Stimulated activated CD8-positive, alpha-beta memory T cell treated with anti-CD3 and anti-CD28 coated beads, Interleukin-7, amount 100 ng/mL, for 1 hour (primary cell): ENCODE measurements at places on chromosomes 1 and 21.

- DNase-seq, result no peak
These were observed 1098.2 kb downstream of the MRPL39 start for GRCh38 chr21:24509131-24509530.

DNA sequence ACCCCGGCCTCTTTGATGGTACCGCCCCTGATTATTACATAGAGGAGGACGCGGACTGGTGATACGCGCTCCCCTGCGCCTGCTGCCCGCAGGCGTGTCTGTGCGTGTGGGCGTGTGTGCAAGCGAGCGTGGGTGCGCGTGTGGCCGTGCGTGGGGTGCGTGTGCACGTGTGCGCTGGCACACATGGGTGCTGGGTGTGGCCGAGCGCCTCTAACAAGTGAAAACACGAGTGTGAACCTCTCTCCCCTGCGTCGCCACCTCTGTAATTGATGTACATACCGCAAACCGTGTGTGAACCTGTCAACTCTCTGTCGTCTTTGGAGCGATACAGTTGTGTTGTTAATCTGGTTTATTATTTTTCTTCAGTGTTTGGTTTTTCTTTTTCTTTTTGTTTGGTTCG lies 87.8 kb upstream of the TMEM51 start:
- DNase-seq, result no peak

- no peak for DNase-seq
These were observed 55.5 kb upstream of the DNAJC6 start for GRCh38 chr1:65253800-65254319.

DNA sequence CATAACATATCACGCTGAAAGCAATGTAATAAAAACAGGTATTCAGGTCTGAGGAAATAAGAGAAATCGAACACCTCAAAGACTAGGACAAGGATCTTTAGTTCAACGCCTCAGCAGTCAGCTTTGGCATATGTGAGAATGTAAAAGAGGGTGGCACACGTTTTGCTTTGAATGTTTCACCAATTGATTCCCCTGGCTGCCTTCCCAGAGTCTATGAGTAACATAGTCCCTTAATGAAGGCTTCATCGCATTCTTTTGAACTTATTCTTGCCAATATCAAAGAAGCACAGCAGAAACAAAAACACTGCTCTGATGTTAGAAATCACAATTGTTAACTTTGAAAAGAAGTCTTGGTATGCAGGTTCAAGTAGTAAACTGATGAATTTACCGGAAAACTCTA lies 764.8 kb downstream of the ADGRL2 start:
- no peak for DNase-seq

- no peak for DNase-seq
These were observed 53.4 kb downstream of the UCHL5 start for GRCh38 chr1:193005785-193006184.

- no peak for DNase-seq
These were observed 49.9 kb downstream of the CBS start for GRCh38 chr21:43025636-43026180.

- no peak for DNase-seq
These were observed 25.1 kb downstream of the WDR64 start for GRCh38 chr1:241677201-241677600.

DNA sequence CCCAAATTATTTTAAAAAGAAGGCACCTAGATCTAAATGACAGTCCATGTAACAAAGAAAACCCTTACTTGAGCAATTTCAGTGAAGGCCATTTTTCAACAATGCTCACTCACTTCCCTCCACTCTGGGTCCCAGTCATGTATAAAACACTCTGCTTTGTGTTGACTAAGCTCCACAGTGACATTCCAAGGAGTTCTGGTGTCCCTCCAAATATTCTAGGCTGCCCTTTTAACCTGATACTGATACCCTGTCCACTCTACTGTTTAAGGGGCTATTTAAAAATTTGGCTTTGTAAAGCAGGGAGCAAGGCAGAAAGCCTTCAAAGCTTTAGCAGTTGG lies 73.6 kb downstream of the GNG12 start:
- no peak for DNase-seq

DNA sequence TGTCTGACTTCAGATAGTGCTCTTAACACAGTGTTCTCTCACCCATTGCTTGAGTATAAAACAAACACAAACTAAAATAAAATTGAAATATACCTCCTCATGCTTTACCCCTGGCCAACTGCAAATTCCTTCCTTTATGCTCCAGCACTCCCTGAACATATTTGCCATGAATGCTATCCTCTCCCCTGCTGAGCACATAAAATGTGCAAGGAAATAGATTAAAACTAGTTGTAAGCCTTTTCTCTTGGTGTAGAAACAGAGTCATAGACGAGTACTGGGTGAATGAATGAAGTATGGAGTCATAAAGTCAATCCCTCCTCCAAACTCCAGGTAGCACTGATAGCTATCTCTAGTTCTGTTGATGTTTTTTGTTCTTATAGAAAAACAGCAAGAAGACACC lies 2.6 kb downstream of the GPR161 start:
- DNase-seq, result no peak

- DNase-seq, result no peak
These were observed 21.5 kb downstream of the CLSPN start for GRCh38 chr1:35748326-35748725.

DNA sequence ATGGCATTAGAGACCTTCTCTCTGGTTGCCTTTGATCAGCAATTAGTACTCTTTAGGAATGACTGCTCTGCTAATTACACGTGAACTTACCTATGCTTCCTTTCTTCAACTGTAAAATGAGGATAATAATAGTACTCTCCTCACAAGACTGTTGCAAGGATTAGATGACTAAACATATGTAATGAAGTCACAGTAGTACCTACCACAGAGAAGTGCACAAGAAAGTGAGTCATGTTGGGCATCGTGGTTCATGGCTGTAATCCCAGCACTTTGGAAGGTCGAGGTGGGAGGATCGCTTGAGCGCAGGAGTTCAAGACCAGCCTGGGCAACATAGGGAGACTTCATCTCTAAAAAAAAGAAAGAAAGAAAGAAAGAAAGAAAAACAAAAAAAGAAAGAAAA lies 68.1 kb upstream of the AK4 start:
- DNase-seq, result no peak

DNA sequence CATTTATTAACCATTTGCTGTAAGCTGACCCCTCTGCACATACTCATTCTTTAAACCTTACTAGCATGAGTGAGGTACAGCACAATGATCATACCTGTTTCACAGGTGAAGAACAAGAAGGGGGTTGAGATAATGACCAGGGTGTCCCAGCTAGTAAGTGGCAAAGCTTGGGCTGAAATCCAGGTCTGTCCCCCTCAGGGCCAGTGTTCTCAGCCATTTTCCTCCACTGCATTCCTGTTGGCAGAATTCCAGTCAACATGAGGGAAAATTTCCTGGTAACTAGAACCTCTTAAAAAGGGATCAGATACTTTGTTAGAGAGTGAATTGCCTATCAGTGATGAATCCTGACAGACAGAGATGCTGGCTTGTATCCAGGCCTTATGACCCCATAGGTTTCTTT lies 48.1 kb downstream of the SPATA46 start:
- no peak for DNase-seq

GRCh38 chr1:197151185-197151584 lies 4.7 kb upstream of the ASPM start:
- DNase-seq, result no peak

- no peak for DNase-seq
These were observed 68.3 kb upstream of the ARHGAP29 start for GRCh38 chr1:94305704-94306103.

- no peak for DNase-seq
These were observed 146.9 kb downstream of the RHOU start for GRCh38 chr1:228882041-228882770.

DNA sequence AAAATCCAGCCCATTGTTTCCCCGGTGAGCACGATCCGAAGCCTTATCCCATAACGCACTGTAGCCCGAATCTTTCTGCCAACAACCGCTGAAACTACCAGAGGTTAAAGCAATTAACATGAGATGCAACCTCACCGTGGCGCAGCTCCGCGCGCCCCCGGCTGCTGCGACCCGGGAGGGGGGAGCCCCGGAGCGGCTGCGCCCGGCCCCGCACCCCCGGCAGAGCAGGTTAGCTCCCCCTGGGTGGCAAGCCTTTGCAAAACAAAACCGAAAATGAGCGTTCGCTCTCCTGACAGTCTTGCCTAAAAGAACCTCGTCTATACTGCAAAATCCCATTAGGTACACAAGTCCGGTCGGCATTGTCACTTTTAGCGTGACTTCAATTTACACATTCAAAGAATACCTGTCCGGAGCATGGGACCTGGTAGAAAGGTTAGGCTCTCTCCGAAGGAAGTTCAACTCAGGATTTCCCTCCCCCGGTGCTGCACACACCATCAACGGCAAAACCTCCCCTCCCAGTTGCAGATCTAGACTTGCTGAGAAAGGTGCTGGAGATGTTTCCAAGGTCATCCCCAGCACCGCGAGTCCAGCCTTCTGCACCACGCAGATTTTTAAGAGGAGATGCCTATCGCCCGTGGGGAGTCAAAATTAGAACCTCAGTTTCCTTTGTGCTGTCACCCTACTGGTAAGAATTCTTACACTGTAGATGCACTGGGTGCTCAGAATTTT lies 107.5 kb downstream of the ZNF281 start:
- DNase-seq, result peak; percentile 33

DNA sequence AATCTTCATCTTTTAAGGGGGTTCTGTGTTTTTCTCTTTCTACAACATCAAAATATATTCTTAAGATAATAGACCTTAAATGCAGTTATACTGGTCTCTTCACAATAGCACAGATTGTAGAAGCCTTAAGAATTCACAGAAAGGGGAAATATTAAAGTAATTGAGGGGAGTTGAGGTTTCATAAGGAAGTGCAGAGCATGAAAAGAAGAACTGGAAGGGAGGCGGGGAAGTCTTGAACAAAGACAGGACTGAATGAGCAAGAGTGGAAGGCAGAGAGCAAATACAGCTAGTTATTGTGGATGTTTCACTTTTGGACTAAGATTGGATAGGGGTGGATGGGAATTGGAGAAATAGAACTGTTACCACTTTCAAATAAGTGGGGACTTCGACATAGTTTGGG lies 67.7 kb downstream of the PTGER3 start:
- no peak for DNase-seq

- DNase-seq, result no peak
These were observed 17.0 kb upstream of the SUCO start for GRCh38 chr1:172515927-172516326.

GRCh38 chr1:240322943-240323342 lies 231.3 kb downstream of the FMN2 start:
- no peak for DNase-seq

- DNase-seq, result no peak
These were observed 3.0 kb upstream of the OR2C3 start for GRCh38 chr1:247539215-247539614.

- no peak for DNase-seq
These were observed 45.9 kb downstream of the TRIM11 start for GRCh38 chr1:228360533-228361313.

DNA sequence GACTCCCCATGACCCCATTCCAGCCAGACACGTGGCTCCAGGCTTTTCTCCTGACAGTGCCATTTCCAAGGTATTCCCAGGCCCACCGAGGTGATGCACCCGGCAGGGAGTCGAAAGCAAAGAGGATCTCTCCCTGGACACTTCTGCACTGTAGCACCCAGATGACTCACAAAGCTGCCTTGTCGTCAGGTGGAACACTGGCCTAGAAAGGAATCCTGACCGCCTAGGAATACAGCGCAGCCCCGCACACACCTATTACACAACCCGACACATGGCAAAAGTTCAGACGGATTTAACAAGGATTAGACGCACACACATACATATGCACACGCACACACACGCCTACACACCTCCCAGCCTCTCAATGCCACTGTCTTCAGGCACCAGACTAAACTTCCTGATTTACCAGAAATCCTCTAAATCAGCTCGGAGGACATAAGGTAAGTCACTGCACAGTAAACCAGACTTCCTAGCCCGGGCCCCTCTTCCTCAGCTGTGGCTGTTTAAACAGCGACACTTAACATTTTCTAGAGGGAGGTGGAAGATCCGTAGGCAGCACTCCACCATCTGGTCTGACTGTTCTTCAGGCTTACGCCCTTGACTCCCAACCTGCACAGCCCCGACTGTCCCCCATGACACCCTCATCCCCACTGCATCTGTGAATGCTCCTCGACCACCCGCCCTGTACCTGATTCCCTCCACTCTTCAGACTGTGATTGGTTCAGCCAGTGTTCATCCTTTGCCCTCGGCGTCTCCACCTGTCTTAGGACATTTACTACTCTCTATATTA lies 12.7 kb downstream of the FAM89A start:
- no peak for DNase-seq

GRCh38 chr1:235911300-235911662 lies 44.6 kb upstream of the LYST start:
- no peak for DNase-seq

DNA sequence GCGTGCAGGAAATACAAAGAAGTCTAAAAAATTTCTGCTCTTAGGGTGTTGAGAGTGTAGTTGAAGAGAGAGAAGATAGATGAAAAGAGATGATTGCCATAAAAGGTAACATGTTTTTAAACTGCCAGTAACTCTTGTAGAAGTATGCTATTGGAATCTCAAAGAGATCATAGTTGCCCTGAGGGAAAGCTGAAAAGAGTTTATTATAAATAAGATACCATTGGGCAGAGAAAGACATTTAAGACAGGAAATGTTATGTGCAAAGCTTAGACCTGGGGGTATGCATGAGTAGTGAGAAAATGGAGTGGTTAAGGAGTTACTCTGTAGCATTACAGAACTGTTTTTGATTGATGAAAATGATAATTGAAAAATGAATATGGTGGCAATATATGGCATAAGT lies 17.6 kb downstream of the GABPA start:
- DNase-seq, result no peak

GRCh38 chr1:25210728-25211127 lies 21.6 kb downstream of the SYF2 start:
- DNase-seq, result no peak

DNA sequence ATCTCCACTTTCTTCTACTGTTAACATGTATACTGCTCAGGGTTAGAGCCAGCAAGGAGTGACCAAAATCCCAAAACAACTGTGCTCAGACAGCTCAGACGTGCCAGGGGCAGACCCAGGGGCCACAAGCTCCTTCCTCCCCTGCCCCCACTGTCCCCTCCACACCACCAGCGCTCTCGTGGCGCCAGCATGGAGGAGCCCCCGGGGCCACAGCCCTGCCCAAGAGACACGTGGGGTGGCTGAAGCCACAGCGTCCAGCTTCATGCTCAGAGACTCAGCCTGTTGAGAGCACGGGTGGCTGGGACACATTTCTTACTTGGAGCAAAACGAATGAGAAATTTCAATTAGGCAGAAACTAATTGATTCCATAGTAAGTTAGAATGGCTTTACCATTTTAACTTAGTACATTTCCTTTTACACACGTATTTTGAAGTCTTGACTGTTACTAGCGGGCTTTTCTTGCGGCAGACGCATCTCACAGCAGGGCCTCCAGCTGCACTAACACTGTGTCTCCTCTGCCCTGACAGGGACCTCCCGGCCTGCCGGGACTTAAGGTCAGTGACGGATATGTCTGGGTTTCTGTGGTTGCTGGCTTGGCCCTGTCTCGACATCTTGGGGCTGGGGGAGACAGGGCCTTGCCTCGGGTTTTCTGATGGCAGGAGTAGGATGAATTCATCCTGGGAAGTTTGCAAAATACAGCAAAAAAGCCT lies 54.2 kb downstream of the SLC19A1 start:
- DNase-seq, result no peak
